ENCODE measurements at places on chromosomes 6 and 20. TPM values are rescaled to one million over a fixed set of nuclear protein-coding genes. Genes with fewer than 3 reads are reported as not detected.

- DNase-seq: no peak
Observed at GRCh38 chr6:73640179-73640750, 13.5 kb downstream of the SLC17A5 start.

DNA sequence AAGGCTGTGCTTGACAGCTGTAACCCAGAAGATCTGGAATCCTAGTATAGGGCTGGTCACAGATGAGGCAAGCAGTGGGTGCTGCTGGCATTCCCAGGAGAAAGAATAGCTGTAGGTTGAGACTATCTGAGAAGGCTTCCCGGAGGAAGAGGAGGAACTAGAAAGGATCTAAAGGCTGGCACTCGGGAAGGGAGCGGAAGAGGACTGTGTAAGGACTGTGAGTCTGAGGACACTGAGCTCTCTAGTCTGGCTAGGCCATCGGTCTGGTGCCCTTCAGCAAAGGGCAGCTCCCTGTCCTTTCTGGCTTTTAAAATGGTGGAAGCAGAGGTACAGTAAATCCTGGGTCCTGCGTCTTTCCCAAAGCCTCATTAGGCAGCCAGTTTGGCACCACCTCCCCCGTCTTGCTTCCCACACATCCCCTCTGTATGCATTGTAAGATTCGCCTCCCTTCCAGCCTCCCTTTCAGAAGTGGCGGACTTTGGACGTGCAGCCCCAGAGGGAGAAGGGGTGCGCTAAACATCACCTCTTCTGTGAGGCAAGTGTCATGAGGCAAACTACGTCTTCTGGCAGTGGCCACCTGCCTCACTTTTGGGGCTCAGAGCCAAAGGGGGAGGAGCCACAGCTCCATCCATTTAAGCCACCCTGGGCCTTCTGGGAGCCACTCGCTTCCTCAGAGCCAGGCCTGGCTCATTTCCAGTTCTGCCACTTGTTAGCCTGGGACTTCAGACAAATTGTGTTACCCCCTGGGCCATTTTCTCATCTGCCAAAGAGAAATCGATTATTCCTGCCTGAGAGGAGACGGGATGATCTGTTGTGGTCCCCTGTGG is 8.6 kb downstream of the SNPH start:
- DNase-seq: peak; percentile 26

Gene FAM209B
- not detected for total RNA-seq

GRCh38 chr6:139521338-139521737 is 146.9 kb upstream of the CITED2 start:
- DNase-seq: no peak

Gene SYCP2
- total RNA-seq: 3.2 TPM

GRCh38 chr20:58713801-58714339 is 21.3 kb downstream of the NPEPL1 start:
- DNase-seq: peak; percentile 39

Gene TAGAP
- total RNA-seq: 4.9 TPM

DNA sequence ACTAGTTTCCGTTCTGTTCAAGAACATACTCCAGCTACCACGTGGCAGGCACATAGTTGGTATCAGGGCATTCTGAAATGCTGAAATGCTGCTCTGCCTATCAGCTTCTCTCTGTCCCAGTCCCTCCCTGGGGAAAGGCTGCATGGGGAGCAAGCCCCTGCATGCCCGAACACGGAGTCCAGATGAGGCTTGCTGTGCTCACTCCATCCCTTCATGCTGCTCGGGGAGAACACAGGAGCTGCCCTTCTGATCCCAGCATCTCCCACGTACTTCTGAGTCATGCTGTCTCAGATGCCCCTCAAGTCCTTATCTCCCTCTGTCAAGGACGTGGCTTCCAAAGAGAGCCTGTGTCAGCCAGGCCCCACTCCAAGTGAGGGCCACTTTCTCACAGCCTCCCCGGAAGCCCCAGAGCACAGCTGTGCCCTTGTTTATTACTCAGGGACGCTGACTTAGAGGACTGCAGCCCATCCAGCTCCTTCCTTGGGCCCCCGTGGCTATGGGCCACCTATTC is 29.4 kb downstream of the THBS2 start:
- peak; percentile 74 for DNase-seq

DNA sequence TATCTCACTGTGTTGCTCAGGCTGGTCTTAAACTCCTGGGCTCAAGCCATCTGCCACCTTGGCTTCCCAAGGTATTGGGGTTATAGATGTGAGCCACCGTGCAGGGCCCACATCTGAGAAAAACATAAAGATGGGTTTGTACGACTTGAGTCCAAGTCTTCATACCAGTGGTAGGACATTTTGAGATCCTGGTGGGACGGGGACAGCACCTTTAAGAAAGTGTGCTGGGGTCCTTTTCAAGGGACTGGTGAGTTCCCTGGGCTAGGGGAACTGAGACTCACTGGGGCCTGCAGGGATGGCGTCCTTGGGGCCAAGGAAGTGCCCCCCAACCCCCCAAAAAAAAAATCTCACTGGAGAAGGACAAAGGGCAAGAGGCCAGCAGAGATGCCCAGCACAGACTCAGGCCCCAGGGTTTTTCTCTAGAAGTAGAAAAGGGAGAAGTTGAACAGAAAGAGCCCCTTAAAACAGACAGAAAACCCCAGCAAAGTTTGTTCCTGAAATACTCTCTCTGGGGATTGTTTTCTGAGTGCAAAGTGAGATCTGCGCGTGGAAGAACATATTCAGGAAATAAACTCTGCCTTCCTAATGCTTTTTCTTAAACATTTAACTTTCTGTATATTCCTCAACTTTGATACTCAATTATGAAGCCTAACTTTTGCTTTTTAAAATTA is 10.7 kb downstream of the OSBPL2 start:
- DNase-seq: no peak

- no peak for DNase-seq
Observed at GRCh38 chr20:35856866-35857265, 85.1 kb downstream of the PHF20 start.

Gene BPIFB2
- total RNA-seq: not detected

Gene C4B
- total RNA-seq: 152 TPM

Gene KCNK16
- not detected for total RNA-seq

Gene BNIP5
- not detected for total RNA-seq

- DNase-seq: no peak
Observed at GRCh38 chr6:90583179-90583835, 3.6 kb downstream of the MAP3K7 start.

Gene POPDC3
- total RNA-seq: not detected

DNA sequence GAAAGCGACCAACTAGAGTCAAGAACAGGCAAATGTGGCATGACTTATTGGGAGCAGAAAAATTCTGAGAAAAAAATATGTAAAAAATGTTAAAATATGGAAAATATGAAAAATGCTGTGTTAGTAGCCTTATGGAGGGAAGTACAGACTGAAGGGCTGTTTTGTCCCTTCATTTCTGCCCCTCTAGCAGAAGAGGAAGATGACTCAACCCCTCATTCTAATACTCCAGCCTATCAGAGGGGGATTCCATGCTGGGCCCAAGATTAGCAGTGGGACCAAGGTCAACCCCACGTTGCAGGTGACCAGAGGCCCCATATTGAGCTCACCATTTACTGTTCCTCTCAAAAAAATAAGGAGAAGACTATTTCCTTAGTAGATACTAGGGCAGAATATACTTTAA is 8.4 kb downstream of the MUC21 start:
- no peak for DNase-seq

Gene SFTA2
- 1.0 TPM for total RNA-seq

Gene WDR46
- 53.8 TPM for total RNA-seq

Gene GSS
- total RNA-seq: 56.6 TPM

Gene JAG1
- total RNA-seq: 161 TPM

Gene TMC2
- total RNA-seq: not detected

GRCh38 chr6:107435798-107436197 is 23.6 kb downstream of the PDSS2 start:
- DNase-seq: no peak

DNA sequence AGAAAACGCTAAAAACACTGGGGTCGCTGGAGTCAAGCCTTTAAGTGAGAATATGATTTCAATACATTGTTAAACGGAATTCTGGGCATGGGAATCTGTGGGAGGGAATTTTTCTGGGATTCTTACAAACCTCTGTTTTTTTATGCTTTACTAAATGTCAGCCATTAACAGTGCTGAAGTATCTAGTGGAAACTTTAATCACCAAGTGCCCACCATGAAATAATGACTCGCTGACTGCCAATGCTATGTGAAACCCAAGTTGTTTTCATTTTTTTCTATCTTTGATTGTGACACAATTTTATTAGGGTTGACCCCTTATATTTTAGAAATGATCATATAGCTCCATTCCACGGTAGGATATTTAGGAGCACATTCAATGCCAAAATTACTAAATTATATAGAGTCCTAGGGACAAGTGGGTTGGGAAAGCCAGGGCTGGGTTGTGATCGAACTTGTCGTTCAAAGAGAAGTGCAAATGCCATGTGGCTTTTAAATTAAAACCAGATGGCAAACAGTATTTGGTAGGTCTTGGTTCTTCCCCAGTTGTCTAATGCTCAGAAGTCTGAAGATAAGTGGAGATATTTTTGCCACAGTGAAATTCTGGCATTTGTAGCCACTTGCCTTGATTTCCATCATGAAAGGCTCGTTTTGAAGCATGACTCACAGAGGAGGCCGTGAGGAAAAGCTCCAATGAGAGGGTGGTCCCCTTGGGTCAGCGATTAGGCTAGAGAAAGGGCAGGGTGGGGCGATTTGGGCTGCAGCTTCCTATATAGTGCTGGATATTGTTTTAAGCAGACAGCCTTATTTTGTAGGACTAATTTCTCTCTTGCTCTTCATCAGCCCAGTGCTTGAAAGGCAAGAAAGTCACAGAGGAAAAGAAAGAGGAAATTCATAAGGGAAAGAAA is 254.4 kb upstream of the JAG1 start:
- DNase-seq: no peak

Gene TSHZ2
- 23.3 TPM for total RNA-seq

- DNase-seq: no peak
Observed at GRCh38 chr6:104750449-104750848, 109.3 kb downstream of the HACE1 start.

DNA sequence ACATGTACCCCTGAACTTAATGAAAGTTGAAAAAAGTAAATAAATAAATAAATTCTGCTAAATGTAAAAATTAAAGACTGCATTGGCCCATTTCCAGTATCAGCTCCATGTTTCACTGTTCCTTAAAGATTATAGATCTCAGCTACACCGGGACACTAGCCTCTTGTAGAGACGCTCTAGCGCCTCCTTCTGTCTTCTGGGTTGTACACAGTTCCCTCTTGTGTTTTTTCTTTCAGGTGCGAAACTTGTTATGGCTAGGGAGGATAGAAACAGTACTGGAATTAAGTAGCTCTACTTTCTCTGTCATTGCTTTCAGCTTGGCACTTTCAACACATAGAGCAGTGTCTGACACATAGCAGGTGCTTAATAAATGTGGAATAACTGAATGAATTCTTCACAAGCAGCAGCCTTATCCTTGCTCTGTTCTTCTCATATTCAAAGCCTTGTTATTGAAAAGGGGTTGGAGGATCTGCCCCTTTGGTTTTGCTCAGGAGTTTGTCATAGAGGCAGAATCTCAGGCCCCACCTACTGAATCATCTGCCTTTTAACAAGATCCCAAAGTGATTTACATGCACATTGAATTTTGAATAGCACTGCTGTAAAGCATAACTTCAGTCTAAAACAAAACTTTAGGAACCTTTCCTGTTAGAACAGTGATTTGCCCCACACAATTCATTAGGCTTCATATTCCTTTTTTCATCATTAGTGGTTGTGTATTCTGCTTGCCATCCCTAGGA is 92.3 kb downstream of the FIG4 start:
- no peak for DNase-seq

DNA sequence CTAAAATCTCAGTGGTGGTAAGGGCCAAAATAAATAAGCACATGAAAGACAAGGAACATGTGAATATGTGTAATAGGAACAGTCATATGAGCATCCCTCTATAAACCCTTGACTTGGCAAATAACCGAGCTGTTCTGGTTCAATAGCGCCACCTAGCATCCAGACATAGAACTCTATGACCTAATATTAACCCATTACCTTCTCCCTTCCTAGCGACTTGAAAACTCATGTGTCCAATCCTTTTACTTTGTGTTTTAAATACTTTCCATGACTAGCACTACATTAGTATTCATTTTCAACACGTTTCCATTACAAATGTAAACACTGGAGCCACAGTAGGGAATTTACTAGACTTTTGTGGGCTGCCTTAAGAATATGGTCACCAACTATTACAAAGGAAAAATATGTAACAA is 279.7 kb downstream of the UST start:
- no peak for DNase-seq

DNA sequence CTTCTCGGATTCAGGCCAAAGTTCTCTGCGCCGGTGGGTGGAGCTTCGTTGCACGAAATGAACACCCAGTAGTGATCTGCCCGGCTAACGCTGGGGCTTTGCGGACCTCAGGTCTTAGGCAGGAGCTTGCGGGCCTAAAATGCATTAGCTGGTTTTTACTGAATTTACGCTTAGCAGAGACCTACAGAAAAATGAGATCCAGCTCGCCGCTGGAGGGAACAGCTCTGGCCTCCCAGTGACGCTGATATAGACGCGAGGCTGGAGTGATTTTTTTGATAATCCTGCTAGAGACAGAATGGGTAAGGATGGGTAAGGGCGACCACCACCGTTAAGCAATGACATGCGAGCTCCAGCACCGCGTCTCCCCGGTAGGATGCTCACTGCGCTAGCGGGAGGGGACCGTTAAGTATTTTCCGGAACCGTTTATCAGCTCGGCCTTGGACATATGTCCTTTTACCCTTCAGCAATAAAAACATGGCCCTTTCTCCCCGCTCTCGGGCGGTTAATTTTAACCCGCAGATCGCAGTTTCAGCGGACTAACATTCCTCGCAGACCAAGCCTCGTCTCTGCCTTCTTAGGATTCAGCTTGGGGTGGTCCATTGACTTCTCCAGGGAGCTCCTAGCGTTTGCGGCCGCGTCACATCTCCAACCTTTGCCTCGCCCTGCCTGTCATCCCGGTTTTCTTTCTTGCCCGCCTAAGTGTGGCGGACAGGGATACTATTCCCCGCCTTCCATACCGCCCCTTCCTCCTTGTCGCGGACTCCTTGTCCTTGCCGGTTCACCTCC is 109.3 kb downstream of the GPX5 start:
- no peak for DNase-seq

GRCh38 chr6:39388606-39389483 is 66.3 kb upstream of the KCNK16 start:
- DNase-seq: no peak

Gene ZFP64
- total RNA-seq: 21.2 TPM

- DNase-seq: no peak
Observed at GRCh38 chr6:116106146-116106545, 5.5 kb downstream of the NT5DC1 start.

DNA sequence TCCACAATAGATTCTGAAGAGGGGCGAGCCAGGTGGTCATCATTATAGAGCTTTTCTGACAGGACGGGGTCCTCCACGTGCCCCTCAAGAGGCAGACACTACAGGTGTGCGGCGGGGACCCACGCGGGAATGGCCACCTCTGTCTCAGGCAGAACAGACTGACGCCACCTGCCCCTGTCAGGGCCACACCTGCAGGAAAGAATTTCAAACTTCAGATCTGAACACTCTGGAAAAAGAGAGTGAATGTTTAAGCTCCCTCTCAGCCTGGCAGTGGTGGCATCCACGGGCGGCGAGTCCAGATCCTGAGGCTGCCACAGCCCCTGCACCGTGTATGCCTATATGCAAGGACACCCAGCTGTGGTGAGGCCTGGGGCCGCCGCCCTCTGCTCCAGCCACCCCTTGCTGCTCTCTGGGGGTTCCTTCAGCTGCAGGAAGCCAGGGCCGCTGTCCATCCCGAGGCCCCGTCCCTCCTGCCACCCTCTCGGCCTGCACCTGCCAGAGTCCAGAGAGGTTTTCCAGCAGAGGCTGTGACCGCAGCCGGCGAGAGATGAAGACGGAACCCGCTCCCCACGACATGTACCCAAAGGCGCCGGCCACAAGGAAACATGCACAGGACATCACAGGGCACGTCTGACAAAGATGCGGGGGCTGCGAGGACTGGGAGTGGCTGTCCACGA is 234.9 kb downstream of the ERMARD start:
- no peak for DNase-seq

Data from ureter (tissue), 1 donor.